ENCODE measurements at places on chromosomes 16 and 17.
A peak's percentile ranks its signal among the peaks of the same experiment; 100 is the strongest.

GRCh38 chr17:79612468-79613194 lies 1.8 kb upstream of the RBFOX3 start:
- peak; percentile 62 for DNase-seq

GRCh38 chr17:75516255-75516618 lies at the start of gene TSEN54:
Gene TSEN54 (plus strand): TSS chr17:75516528. CDS start chr17:75516561, 33 bp downstream.
- peak; percentile 87 for DNase-seq

- no peak for DNase-seq
These were observed 16.6 kb upstream of the TXNDC11 start for GRCh38 chr16:11759163-11759834.

DNA sequence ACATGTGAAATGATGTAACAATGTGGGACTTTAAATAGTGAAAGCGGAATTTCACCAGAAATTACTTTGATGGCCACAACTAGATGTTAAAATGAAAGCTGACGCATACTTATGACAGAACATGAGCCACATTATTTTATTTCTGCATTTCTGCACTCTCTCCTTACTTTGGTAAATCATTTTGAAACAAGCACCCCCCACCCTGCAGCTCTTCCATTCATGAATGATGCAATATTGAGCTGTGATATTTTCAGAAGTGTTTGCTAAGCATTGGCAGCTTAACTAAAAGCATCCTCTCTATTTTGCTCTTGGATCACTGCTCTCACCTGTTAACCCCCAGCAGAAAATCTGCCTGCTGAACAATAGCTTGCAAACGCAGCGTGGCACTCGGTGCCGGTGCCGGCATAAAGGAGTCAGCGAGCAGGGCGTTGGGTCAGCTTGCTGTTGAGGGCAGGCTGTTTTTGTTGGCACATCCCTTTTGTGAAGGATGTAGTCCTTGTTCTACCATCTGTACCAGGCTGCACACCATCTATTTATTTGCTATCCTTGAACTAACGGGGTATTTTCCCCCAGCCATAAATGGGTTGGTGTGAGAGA lies 30.8 kb upstream of the CBLN1 start:
- no peak for DNase-seq

DNA sequence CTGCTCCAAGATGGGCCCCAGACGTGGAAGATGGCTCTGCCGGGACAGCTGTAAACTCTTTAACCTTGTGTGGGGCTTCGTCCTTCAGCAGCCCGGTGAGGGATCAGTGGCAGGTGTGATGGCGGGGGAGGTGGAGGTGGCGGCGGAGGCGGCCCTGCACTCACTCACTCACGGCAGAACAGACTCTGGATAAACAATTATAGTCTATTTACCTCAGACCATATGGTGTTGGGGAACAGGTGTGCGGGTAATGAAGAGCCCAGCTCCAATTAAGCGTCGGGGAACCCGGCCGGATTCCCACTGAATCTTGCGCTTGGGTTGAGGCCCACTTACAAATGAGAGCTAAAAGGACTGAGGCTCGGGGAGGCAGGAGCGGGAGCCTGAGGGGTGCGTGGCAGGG lies 104.3 kb upstream of the SDK2 start:
- DNase-seq = no peak

Data from stimulated activated CD4-positive, alpha-beta T cell treated with anti-CD3 and anti-CD28 coated beads, Interleukin-12 subunit alpha, Interleukin-12 subunit beta, amount 100 ng/mL, for 24 hours (primary cell).